ENCODE measurements at places on chromosomes 2 and 18.

GRCh38 chr2:104120171-104120570 lies 733.7 kb upstream of the POU3F3 start:
- no peak for DNase-seq

DNA sequence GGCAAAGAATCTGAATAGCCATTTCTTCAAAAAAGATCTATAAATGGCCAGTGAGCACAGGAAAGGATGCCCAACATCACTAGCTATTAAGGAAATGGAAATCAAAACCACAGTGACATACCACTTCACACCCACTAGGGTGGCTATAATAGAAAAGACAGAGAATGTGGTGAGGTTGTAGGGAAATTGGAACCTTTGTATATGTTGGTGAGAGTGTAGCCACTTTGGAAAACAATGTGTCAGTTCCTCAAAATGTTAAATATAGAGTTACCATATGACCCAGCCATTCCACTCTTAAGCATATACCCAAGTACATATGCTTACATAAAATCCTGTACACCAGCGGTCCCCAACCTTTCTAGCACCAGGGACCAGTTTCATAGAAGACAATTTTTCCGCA lies 152.8 kb downstream of the SMAD2 start:
- DNase-seq = no peak

DNA sequence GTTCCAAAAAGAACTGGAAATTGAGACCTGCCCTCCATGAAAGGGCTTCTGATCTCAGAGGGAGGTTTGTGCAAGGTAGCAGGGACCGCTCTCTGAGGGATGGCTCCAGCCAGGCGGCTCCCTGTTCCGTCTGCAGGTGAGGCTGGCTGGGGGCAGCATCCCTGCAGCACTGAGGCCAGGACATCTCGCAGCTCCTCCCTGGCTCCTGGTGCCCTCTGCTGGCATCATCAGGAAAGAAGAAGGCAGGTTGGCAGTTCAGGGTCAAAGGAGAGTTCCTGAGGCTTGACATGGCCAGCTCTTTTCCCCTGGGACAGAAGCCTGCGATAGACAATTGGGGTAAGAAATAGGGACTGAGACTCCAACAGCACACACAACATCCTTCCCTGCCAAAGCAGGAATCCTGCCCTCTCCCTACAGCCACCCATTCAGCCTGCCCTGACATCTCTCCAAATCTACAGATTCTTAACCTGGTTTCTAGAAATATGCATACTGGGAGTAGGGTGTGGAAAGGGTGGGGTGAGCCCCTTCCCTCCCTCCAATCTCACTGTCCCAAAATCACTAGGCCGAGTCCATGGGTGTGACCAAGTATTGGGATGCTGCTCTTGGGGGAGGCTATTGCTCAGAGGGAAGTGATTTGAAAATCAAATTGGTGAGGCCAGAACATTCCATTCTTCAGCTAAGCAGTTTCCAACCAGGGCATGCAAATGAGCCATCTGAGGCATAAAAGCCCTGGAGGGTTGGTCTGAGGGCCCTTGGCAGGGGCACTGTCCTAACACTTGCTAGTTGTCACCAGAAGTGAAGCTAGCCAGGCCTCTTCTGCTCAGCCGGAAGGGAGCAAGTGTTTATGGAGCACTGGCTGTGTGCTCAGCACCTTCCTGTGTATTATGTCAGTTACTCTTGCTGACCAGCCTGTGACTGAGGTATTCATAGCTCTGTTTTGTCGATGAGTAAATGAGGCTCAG lies 185.4 kb downstream of the TFCP2L1 start:
- DNase-seq = no peak

DNA sequence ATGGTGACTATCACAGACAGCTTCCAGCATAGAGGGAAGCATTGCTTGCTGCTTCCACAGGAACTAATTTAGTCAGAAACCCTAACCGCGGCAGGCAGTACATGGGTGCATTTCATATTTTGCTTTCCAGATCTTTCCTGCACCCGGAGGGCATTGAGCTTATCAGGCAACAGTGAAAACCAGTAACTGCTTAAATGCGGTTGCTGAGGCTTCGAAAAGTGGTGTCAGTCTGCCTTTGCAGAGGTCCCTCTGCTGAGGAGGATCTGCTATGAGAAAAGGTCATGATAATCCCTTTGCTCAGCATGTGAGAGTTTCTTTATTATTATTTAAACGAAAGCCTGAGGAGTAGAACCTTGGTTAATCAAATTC lies 44.6 kb upstream of the ROCK2 start:
- DNase-seq = no peak

DNA sequence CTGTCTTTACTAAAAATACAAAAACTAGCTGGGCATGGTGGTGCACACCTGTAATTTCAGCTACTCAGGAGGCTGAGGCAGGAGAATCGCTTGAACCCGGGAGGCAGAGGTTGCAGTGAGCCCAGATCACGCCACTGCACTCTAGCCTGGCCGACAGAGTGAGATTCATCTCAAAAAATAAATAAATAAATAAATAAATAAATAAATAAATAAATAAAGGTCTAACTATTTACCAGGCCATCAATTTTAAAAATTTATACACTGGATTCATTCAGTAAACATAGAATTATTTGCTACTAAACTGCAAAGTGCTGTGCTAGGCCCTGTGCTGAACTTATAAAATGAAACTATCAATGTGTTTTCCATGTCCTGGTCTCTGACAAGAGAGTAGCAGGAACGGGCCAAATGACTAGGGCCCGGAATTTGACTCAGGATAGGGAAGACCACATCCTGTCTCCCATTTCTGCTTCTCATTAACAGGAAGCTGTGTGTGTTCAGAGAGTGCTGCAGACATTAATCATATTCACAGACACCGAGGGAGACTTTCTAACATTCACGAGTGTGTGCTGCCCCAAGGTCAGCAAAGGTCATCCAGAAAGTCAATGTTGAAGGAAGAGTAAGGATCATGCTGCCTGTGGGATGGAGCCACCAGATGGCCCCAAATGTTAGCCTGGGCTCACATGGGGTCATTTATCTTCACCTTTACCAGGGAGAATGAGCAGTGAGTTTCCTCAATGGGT lies 95.8 kb downstream of the SPP2 start:
- DNase-seq = peak; percentile 99

GRCh38 chr2:69718338-69718965 lies 23.5 kb upstream of the ANXA4 start:
- no peak for DNase-seq

GRCh38 chr18:5518179-5518770 lies 25.5 kb downstream of the EPB41L3 start:
- no peak for DNase-seq

- no peak for DNase-seq
These were observed 134.7 kb downstream of the MCFD2 start for GRCh38 chr2:46780801-46781445.

DNA sequence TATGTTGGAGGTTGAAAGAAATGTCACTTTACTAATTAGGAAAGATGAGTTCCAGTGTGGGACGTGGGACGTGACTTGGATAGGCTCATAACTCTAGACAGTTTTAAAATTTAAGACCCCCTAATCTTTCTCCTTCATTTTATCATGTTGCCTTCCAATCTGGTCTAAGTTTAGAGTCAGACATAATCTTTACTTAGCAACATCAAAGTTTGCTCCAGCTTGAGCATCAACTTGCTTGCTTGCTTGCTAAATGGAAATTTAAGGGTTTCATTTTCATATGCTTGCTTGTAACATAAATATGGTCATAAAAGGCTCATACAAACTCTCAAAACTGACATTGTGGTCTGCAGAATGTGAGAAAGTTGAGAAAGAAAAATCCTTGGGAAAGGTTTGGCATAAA lies 428.9 kb downstream of the EPHA4 start:
- DNase-seq = no peak

GRCh38 chr2:197614532-197614931 lies 60.9 kb downstream of the RFTN2 start:
- no peak for DNase-seq

DNA sequence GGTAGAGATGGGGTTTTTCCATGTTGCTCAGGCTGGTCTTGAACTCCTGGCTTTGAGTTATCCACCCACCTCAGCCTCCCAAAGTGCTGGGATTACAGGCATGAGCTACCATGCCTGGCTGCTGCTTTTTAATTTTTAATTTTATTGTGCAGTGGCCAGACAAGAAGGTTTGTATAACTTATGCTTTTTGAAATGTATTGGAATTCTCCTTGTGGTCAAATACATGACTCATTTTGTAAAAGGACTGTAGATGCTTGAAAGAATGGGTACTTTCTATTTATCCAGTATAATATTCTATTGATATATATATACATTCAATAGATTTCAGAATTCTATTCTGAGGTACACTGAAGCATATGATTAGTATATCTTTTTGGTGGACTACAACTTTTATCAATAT lies 82.6 kb upstream of the ST3GAL5 start:
- DNase-seq = no peak

DNA sequence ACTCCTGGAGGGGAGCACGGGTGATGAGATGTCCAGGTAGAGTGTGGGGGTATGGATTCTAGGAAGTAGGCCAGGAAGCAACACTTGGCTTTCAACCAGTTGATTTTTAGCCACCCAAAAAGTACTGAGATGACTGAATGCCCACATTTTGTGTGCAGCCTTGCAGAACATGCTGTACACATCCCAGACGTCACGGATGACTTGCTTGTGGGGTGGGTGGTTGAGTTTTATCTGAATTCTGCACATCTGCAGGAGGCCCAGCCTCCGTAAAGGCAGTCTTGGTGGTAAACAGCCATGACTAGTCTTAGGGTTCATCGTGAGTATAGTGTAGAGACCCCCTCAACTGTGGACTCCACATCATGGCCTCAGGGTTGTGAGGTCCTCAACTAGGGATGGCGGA lies 53.3 kb upstream of the CCDC195 start:
- DNase-seq = no peak

DNA sequence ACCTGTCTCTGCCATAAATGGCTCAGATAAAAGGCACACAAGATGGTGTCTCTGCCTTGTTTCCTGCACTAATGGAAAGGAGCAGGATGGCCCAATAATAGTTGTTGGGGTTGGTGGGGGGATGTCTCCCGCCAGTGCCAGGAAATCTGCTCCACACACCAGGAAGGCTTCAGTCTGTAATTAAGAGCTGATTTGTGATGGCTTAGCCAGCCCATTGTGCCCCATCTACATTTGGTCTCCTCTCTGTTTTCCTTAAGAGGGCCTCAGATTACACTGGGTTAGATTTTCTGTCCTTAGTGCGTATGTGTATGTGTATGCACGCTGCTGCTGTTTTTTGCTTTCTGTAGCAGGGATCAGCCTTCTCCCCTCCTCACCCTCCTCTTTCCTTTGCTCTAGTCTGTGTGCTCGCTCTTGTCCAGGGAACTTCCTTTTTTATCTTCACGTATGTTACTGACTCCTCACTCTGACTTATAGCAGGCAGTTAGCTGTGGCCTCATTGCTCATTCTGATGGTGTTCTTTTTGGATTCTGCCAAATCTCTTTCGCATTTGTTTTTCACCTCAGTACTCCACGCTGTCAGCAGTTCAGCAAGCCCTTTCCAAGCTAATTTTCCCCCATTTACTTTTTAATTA lies 33.4 kb upstream of the MGAT5 start:
- no peak for DNase-seq

DNA sequence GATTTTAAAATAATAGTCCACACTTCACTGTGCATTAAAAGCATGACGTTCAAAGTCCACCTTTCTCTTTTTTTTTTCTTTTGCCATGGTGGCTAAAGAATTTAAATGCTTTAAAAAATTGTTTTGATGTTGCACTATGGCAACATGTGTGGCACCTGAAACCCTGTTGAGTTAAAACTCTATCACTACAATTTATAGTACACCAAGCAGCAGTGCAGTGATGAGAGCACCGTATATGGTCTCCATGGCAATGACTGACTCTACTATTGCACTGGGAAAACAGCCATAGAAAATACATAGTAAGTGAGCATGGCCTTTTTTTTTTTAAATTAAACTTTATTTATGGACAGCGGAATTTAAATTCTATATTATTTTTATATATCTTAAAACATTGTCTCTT lies 298.8 kb downstream of the FIGN start:
- DNase-seq = no peak

GRCh38 chr2:71554706-71555056 lies 101.3 kb downstream of the DYSF start:
- no peak for DNase-seq

DNA sequence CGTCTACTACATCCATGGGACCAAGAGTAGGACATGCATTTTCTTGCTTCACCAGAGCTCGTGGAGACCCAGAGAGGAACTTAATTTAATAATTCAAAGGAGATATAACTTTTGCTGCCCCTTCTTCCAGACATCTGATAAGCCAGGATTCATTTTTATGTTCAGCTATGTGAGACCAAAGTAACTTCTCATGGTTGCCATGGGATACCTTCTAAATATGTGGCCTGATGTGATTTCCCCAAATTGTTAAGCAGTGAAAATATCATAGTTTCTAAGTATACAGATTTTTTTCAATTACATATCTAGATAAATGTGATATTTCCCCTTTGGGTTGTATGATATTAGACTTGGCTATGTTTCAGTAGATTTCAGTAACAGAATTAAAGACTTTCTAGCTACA lies 185.5 kb upstream of the FN1 start:
- no peak for DNase-seq

DNA sequence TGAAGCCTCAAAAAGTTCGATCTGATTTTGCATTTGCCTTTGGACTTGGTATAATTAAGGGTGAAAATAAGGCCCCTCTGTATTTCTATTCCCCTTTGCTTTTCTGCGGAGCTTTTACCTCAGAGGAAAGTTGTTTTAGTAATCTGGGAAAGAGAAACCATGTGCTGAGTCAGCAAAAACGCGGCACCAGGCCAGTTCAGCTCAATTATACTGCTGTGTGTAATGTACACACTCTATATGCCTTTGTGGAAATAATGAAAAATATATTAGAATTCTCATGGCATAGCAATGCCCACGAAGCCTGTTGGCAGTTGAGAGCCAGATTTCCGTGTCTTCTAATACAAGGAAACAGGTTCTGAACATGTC lies 161.9 kb upstream of the SIX2 start:
- DNase-seq = no peak

DNA sequence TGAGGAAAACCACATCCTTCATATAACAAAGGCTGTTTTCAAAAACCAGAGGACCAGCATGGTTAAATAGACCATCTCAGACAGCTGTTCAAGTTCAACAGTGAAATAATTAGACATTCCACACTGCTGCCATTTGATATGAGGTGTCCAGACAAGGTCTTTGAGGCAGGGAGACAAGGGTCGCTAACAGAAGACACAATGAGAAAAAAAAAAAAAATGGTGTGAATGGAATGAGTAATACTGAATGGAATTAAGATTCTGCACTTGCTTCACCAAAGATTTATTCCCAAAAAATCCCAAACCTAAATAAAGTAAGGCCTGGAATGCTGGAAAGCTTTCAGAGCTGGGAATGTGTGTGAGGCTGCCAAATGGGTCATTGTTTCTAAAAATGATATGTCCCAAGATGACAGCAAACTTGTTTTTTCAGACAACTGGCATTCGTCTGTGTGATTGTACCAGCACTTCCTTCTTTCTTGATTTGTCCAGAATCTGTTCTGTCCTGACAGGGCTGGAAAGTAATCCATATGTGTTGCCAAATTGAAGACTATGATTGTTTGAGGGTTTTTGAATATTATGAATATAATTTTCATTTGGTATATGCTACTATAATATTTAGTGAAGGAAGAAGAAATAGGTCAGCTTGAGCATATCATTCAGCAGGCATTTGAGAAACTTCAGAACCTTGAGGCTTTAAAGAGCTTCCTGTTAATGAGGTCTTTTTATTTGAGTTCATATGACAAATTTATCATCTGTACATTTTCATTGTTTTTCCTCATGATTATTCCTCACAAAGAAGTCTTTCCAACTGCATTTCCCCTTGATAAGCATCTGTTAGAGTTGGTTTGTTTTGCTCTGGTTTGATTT lies 85.2 kb upstream of the ITGA4 start:
- peak; percentile 80 for DNase-seq

GRCh38 chr2:215439404-215439803 lies 3.5 kb upstream of the FN1 start:
- DNase-seq = no peak

- DNase-seq = no peak
These were observed 985 bp downstream of the ILKAP start for GRCh38 chr2:238202326-238203093.
